Urinary bladder (tissue), 4 donors: ENCODE measurements at places on chromosomes 4 and X. TPM values are rescaled to one million over a fixed set of nuclear protein-coding genes. Genes with fewer than 3 reads are reported as not detected.

TRIM60 gene
- not detected for total RNA-seq

FAM9C gene
- 0.05 TPM for total RNA-seq

SPANXD gene
- not detected for total RNA-seq

TMEM154 gene
- total RNA-seq, result 17.2 TPM

WNK3 gene
- 8.7 TPM for total RNA-seq

CCDC149 gene
- total RNA-seq, result 17.4 TPM

DNA sequence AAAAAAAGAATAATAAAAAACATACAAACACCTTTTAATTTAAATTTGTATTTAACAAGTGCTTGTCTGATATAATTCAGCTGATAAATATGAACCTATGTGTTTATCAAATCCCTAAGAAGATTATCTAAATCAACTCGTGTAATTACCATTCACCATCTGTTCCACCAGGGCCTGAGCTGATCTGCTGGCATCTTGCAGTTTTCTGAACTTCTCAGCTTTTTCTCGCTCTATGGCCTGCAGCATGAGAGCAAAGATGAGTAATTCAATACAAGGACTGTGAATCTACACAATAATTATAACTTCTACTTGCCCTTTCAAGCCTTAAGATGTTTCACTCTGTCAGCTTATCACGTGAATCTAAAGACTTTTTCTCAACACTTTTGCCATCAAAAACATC, 709.7 kb downstream of the DMD start:
- DNase-seq, result no peak

- no peak for DNase-seq
Measured at GRCh38 chr4:87089368-87089767, 131.1 kb downstream of the KLHL8 start.

GRCh38 chrX:126394681-126395080, 157.9 kb downstream of the DCAF12L1 start:
- no peak for DNase-seq

DNA sequence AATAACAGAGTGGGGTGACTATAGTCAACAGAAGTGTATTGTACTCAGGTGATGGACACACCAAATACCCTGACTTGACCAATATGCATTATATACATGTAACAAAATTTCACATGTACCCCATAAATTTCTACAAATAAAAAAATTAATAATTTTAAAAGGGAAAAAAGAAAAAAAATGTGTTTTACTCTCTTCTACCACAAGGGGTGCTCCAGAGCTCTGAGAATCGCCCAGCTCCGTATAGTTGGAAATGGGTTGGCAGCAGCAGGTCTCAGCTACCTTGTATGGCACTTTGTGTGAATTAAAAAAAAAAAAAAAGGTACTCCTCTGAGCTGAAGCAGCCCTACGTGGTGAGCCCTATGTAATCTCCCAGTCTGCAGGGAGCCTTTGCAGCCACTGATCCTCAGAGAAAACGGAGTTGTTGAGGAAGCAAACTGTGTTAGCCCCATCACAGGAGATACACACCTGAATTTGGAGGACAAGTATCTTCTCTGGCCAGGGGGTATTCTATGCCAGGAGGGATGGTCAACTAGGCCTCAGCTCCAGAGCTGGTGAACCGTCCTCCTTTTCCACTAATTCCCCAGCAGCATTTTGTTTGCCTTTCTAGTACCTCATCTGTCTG, 17.2 kb upstream of the POLA1 start:
- DNase-seq, result no peak

GRCh38 chr4:159256037-159256436, 153.2 kb downstream of the RAPGEF2 start:
- no peak for DNase-seq

GRCh38 chr4:78630615-78631014, 79.0 kb downstream of the ANXA3 start:
- DNase-seq, result no peak

- DNase-seq, result no peak
Measured at GRCh38 chr4:113008135-113008534, 41.3 kb upstream of the ANK2 start.

DNA sequence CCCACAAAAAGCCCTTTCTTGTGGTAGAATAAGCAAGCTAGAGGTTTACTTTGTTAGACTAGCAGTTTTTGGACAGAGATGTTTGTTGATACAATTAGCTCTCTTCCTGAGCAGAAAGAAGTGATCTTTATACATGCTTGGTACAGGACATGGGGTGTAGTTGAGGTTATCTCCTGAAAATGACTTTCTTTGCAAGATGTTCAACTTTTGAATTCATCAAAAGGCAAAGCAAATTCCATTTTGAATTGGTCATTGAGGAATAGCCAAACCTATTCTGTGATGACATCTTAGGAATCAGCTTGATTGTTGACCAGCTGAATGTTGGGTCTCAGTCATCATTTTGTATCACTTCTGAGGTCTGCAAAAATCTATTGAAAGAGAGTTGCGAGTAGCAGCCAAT, 3.8 kb downstream of the CPE start:
- DNase-seq, result no peak

DNA sequence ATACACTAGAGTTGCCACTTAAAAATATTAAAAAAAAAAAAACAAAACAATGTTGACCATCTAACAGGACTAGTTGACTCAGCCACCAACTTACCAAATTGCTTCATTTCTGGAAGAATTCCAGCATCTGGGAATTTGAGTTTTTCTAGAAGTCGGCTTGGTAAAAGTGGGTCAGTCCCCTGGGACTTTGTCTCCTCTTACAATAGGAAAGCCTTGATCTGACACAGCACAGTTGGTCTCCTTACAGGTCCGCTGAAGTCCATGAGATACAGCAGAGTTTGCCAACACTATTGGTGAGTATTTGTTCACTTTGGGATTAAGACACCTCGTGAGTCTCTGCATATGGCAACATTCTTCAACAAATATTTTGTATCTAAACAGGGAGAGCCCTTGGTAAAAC, 18.2 kb upstream of the DDIT4L start:
- no peak for DNase-seq
